CD4-positive, CD25-positive, alpha-beta regulatory T cell (primary cell): ENCODE measurements at places on chromosomes 16 and 17. TPM values are rescaled to one million over a fixed set of nuclear protein-coding genes. Genes with fewer than 3 reads are reported as not detected.

The CES5A gene
- not detected for total RNA-seq

The PLA2G15 gene
- 9.4 TPM for total RNA-seq

The RNF43 gene
- total RNA-seq = 3.3 TPM

The APOBR gene
- total RNA-seq = 6.8 TPM

The SLC12A3 gene
- not detected for total RNA-seq
